Activated T-helper 1 cell treated with anti-CD3 and anti-CD28 coated beads, Interleukin-2, amount 50 U/mL, for 16 hours (primary cell): ENCODE measurements at places on chromosomes 12 and 14.

DNA sequence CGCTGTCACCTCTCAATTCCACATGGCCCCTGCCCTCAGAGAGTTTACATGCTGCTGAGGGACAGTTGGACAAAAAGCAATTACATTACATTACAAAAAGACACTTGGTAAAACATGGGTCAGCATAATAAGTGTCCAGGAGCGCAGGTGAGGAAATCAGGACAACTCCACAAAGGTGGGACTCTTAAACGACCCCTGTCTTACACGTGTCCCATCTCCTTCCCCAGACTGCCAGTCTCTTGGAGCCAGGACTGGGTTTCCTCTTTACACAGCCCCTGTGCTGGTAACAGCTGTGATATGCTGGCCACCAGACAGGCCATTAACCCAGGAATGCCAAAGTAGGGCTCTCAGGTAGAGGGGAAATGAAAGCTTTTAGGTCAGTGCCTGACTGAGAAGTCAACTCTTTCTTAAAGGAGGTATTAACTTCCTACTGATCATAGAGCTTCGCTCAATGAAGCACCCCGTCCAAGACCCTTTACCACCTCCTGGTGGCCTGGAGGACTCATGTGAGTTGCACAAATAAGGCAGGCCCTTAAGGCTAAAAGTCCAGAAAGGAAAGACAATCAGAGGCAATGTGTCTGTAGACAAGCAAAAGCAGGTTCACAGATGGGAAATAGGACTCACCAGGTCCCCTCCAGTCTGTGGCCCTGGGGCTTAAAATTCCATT, 55.5 kb downstream of the ANO2 start:
- no peak for DNase-seq

GRCh38 chr12:46677749-46678148, 148.0 kb downstream of the SLC38A4 start:
- no peak for DNase-seq

DNA sequence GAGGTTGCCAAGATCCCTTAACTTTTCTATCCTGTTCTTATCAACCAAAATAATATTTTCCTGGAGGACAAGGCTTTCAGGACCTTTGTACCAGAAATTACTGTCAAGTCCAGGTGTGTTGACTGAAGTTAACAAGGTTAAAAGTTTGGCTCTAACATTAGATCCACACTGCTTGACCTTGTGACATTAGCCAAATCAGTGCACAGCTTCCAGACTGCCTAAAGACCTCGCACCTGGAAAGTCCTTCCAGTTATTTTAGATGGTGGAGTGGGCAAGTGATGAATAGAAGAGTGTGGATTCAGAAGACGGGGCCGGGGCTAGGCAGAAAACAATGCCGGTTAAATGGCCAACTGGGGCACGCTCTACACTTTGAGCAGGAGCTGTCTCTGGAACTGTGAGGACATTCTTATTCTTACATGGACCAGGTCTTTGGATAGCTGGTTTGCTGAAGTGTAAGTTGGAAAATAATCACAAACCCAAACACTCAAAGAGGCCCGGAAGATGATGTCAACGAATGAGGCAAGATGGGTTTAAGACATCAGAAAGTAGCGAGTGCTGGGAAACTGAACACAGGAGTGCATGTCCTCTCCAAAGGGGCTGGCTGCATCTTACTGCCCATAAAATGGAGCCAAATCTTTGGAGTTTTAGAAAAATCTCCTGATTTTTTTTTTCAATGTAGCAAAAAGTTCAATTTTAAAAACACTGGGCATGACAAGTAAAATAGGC, 56.3 kb downstream of the NIN start:
- DNase-seq = no peak

DNA sequence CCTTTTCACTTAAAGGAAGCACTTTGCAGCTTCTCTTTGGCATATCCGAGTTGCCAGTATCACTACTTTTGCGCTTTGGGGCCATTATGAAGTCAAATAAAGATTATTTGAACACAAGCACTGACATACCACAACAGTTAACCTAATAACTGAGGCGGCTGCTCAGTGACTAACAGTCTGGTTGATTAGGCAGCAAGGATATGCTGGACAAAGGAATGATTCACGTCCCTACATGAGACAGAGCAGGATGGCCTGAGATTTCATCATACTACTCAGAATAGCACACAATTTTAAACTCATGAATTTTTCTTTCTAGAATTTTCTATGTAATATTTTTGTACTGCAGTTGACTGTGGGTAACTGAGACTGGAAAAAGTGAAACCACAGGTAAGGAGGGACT, 56.9 kb upstream of the E2F7 start:
- no peak for DNase-seq

DNA sequence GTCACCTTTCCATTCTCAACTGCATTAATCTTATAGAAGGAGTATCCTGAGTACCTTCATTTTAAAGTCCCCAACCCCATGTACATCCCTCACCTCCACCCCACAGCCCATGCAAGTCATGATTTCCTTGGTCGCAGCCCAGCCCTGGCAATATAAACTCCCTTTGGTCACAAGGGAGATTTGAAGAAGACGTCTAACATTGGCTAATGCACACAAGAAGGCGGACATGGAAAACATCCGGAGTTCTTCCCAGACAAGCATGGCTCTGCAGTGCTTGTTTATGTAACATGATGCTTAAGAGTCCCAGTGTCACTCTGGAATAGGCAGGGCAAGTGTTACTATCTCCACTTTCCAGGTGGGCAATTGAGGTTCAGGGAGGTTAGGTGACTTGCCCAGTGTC, 277.6 kb downstream of the DPF3 start:
- no peak for DNase-seq

DNA sequence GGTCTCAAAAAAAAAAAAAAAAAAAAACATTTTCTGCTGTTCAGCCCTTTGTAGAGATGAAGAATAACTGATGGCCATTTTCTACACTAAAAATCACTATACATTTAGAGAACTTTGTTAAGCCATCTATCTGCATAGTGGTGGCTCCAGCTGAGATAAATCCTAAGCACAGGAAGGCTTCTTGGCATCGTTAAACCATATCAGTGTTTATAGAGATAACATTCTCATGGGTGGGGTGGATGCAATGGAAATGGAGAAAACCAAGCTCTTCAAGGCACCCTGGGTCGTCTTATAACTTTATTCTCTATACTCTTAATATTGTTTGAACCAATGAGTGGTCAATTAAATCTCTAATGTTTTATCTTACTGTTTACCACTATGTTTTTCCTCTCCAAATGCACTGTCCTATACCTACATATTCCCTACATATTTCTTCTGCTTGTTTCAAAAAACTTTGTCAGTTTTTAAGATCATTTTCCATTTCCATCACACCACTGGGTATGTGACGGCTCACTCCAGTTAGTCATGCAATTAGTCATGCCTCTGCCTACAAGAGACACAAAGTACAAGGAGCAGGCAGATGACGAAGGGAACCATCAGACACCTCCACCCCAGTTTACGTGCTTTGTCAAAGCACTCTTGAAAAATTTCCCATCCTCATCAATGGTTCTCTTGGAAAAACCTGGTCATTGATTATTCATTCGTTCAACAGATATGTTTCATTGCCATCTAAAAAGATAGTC, 119.3 kb upstream of the OVCH1 start:
- no peak for DNase-seq

DNA sequence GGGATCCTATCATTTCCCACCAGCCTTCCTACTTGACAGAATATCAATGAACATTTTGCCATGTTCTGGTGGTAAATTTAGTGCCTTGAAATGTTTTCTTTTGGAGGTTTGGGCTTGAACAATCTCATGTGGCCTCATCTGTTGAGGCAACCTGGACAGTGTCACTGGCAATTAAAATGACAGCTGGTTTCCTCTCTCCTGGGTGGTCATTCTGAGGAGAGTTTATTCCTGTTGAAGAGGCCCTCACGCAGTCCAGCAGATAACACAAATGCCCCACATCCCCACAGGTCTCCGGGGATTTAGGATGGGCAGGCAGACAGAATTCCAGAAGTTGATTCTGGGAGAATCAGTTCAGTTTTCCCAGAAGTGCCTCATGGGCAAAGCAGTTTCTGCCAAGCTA, 41.9 kb downstream of the MMAB start:
- no peak for DNase-seq

- DNase-seq = no peak
Measured at GRCh38 chr12:40446385-40446784, 221.6 kb downstream of the LRRK2 start.

- DNase-seq = no peak
Measured at GRCh38 chr12:65025136-65025535, 96.0 kb downstream of the WIF1 start.

DNA sequence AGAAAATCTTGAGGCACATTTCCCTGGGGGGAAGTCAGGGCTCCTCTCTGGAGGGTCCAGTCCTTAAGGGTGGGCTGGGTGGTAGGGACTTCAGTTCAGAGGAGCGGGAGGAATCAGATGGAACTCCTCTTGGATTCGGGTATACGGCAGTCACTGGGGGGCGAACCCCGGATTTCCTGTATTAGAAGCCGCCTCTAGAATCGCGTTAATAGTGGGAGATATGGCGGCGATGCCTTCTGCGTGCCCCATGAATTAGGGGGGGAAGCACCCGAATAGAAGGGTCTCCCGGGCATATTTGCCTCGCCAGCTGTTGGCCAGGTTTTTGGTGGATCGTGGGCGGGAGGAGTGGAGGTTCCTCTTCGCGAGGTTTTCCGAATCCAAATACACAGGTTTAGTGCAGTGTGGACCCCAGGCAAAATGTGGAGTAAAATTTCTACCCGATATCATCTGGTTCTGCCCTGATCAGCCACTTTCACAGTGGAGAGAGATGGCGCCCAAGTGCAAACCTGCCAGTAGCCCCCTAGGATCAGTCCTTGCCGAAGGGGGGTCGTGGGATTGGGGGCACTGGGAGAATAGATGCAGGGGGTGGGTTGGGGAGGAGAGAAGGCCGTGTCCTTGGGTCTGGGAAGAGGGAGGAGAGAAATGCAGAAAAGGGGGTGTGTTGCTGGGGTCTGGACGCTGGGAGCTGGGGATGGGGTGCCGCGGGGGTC, 628 bp downstream of the MEG3 start:
- DNase-seq = no peak

GRCh38 chr14:64659366-64659765, 44.9 kb upstream of the PLEKHG3 start:
- DNase-seq = no peak

- no peak for DNase-seq
Measured at GRCh38 chr12:84738481-84738972, 174.1 kb downstream of the SLC6A15 start.

GRCh38 chr14:47606566-47606965, 68.8 kb downstream of the MDGA2 start:
- no peak for DNase-seq

GRCh38 chr14:74085047-74085637, 386 bp downstream of the LIN52 start:
- DNase-seq = no peak

GRCh38 chr14:36022765-36023410, 153.6 kb downstream of the PTCSC3 start:
- DNase-seq = no peak

DNA sequence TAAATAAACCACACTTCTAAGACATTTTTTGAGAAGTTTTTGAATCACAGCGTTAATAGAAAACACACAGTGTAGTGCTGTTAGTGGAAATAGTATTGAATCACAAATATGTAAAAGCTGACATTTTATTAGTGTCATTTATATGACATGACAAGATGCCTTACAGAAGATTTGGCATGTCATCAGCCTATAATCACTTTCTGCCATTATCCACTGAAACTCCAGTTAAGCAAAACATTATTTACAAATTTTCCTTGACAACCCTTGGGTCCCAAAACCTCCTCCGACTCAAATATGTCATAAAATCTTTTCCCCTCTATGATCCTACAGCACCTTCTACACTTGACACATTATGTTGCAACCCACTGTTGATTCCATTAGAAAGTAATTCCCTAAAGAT, 376.9 kb upstream of the LRFN5 start:
- DNase-seq = no peak

GRCh38 chr14:77175843-77176242, 5.8 kb upstream of the TMEM63C start:
- no peak for DNase-seq

DNA sequence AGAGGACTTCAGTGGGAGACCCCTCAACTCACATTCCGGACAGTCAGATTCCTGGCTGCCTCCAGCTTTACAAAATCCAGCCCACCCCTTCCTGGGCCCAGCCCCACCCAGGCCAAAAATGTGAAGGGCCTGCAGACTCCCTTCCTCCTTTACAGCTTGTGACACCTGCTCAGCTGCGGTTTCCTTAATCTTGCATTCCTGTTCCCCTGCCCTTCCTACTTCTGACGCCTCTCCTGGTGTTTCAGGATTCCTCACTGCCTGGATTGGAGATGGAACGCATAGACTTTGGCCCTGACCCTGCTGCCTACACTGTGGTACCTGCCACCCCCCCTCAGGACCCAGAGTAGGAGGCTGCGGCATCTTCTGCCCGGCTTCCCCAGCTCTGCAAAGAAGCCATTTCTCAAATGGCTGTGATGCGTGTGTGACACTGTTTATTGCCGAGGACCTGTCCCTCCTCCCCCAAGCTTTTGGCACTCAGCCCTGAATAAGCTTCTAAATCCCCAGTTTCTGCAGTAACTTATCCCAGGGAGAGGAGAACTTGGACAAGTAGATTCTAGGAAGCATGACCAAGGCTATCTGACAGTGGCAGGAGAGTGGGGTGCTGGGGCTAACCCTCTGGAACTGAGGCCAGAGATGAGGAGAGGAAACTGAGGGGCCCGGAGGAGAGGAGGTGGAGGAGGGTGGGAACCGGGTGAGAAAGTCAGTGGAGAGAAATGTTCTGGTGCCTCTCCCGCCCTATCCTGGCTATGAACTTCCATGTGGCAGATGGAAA, 24.9 kb upstream of the BCDIN3D start:
- no peak for DNase-seq

DNA sequence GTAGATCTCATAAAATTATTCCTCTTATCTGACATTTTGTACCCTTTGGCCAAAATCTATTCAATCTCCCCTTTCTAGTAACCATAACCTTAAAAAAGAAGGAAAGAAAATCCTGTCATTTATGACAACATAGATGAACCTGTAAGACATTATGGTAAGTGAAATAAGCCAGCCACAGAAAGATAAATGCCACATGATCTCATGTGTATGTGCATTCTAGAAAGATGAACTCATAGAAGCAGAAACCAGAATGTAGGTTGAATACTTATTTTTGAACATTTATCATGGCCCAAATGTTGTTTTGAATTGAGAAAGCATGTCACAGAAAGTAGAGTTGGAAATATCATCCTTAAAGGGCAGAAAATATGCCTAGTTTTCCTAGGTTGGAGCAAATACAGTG, 1053.6 kb downstream of the SLC6A15 start:
- DNase-seq = no peak

- no peak for DNase-seq
Measured at GRCh38 chr14:103228866-103229265, 105.2 kb upstream of the EIF5 start.

GRCh38 chr12:15546102-15546701, 223.9 kb downstream of the PTPRO start:
- no peak for DNase-seq

GRCh38 chr12:1698720-1699119, 7.8 kb downstream of the ADIPOR2 start:
- no peak for DNase-seq

DNA sequence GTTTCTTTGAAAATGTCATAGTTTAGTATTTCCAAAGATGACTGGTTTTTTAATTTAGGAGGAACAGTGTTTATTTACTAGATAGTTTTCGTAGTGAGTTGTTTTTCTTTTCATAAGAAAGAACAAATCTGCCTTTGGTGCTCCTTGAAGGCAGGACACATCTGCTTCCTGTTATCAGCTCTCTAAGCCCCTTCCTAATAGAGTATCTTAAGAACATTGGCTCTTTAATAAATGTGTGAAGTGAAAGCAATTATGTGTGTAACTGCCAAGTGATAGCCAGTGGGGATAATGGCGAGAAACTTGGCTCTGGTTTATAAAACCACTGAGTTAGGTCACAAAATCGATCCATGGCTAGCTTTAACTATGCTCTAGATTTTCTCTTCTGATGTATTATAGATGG, 23.5 kb upstream of the PPFIBP1 start:
- DNase-seq = no peak

- DNase-seq = no peak
Measured at GRCh38 chr14:36834293-36834692, 172.6 kb downstream of the PAX9 start.
